Stimulated activated CD4-positive, alpha-beta T cell treated with anti-CD3 and anti-CD28 coated beads, TNF-alpha, amount 100 ng/mL, for 1 hour (primary cell): ENCODE measurements at places on chromosomes 4 and X.
A peak's percentile ranks its signal among the peaks of the same experiment; 100 is the strongest.

GRCh38 chr4:34679228-34679627 is 1565.1 kb downstream of the ARAP2 start:
- no peak for DNase-seq

DNA sequence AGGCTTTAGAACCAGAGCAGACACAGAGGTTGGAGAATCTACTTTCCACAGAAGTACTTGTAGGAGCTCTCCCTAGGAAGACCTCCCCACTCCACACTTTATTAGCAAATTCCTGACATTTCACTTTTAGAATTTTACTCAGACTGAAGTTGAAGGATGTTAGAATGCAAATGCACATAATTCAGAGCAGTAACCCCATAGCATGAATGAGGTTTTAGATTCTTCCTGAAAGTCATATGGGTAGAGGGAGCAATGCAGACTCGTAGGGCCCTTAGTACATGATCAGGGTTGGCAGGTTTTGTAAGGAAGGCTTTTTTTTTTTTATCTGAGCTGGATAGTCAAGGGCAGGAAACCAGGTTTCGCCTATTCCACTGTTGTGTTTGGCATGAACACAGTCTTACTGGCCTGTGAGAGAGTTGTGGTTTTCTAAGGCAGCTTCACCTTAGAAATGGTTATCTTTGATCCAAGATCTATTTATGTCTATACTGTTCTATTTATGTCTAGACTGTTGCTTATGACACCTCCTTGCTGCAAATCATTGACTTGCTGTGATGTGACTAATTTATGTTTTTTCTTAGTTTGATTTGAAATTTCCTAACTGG is 48.9 kb downstream of the SPATA18 start:
- DNase-seq = no peak

DNA sequence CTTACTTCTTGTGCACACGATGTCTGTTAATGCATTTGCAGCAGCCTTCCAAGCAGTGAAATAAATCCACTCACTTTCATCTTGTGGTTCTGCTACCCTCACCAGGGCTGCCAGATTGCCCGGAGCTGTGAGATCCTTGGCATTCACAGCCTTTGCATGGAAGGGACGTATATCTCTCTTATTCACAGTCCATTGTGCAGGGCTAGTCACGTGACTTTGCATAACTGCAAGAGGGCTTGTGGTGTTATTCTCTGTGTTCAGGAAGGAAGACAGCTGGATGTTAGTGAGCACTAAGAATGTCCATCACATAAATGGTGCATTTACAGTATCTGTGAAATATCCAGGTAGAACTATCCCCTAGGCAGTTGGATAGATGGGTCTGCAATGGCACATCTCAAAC is 96.5 kb upstream of the BEND4 start:
- no peak for DNase-seq

GRCh38 chr4:164579270-164579942 is 174.5 kb upstream of the SMIM31 start:
- no peak for DNase-seq

- DNase-seq = no peak
These were observed 153.4 kb downstream of the BMPR1B start for GRCh38 chr4:94911106-94911505.

DNA sequence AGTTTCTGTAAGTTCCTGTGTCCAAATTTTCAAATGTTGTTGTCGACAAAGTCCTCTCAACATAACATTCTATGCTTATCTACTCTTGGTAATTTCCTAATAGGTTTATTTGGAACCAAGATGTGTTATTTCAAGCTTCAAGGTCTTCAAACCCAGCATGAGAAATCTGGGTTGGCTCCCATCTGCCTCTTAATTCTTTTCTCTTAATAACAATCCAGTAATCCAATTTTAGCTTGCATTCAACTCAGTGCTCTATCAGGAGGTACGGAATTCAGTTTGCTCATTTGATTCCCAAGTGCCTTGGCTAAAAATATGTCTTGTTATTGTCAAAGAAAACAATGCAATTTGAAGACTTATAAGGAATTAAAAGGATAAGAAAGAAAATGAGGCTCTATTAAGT is 235.5 kb upstream of the MID1 start:
- no peak for DNase-seq

- DNase-seq = no peak
These were observed 264.6 kb downstream of the SPRY1 start for GRCh38 chr4:123661080-123661737.

- no peak for DNase-seq
These were observed 80.7 kb downstream of the SYNPO2 start for GRCh38 chr4:118969359-118969758.

DNA sequence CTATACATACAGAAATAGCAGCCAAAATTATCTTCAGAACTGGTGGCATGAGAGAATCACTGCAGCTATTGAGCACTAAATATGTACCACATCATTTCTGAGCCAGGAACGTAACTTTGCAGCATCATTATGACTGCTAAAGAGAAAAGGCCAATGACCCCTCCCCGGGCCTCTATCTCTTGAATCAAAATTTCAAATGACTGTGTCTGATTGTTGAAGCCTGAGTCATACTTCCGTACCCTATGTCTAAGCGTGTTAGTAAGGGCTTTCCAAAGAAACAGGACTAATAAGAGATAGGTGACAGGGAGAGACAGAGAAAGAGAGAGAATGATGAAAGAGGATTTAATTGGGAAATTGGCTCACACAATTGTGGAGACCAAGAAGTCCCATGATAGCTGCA is 445.5 kb upstream of the SPANXN1 start:
- DNase-seq = no peak

GRCh38 chr4:123676890-123677229 is 280.3 kb downstream of the SPRY1 start:
- no peak for DNase-seq

DNA sequence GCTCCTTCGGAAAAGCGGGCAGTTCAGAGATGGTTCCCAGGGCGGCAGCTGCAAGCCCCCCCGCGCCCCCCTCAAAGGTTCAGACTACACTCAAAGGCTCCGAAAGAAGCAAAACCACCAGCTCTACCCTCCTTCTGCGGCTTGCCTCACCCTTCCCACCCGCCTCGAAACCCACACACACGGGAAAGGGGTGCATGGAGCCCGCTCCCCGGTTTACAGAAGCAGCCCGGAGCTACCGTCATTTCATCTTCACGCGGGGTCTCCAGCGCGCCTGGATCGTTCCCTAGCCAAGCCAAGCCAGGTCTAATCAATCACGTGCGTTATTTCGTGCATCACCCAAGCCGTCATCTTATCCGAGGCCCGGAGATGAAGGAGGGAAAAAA is 1.2 kb downstream of the NLGN4X start:
- DNase-seq = no peak

DNA sequence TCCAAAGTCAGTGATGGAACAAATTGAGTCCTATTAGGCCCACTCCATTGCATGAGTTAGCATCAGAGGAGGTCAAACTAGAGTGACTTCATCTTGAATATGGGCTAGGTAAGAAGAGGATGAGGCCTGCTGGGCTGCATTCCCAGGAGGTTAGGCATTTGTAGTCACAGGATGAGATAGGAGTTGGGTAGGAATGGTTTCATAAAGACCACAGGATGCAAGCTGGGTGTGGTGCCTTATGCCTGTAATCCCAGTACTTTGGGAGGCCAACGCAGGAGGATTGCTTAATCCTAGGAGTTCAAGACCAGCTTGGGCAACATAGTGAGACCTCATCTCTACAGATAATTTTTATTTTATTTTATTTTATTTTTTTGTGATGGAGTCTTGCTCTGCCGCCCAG is 26.8 kb downstream of the PDGFRA start:
- no peak for DNase-seq

GRCh38 chr4:6972911-6973310 is 63.3 kb downstream of the TBC1D14 start:
- DNase-seq = no peak

GRCh38 chrX:38149016-38149415 is 71.7 kb downstream of the SRPX start:
- DNase-seq = no peak

- no peak for DNase-seq
These were observed 110.6 kb downstream of the REPS2 start for GRCh38 chrX:17056868-17057608.

- DNase-seq = no peak
These were observed 190.0 kb upstream of the EMCN start for GRCh38 chr4:100707786-100708185.

- no peak for DNase-seq
These were observed 2.3 kb downstream of the NWD2 start for GRCh38 chr4:37246891-37247290.

GRCh38 chr4:152165146-152165545 is 370.7 kb downstream of the FBXW7 start:
- DNase-seq = no peak

GRCh38 chr4:148540622-148541326 is 98.6 kb upstream of the NR3C2 start:
- no peak for DNase-seq

GRCh38 chrX:109372291-109372690 is 109.6 kb downstream of the GUCY2F start:
- no peak for DNase-seq

DNA sequence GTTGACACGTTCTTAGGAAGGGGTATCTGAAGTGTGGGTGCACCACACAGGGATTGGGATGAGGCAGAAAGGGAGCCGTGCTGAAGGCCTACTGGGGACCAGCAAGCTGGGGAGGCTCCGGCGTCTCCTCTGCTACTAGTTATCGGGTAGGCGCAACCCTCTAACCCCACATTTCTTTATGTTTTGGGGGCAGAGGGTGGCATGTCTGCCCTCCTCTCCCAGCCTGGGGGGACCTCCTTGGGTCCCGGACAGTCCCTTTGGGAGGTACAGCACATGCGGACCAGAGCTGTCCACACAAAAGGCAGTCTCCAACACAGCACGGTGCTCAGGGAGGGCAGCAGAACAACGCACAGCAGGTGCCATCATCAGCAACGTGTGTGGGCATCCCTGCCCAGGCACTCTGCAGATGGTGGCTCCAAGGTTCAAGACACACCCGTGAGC is 33.2 kb downstream of the WDR1 start:
- no peak for DNase-seq

DNA sequence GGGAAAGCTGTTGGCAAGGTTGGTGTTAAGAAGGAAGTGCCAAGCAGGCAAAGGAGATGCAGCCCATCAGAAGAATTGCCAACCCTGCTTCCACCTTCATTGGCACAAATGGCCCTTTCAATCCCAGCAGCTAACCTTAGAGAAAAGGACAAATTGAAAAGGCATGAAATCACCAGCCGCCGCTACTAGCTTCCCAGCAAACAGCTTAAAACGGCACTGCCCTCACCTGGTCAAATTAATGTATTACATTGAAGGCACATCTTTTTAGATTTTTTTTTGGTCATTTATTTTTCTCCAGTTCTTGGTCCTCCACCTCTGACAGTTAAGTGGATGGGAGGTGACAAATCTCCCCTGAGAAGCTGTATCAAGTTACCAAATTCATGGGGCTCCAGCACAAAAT is 51.0 kb upstream of the NHSL2 start:
- DNase-seq = no peak

DNA sequence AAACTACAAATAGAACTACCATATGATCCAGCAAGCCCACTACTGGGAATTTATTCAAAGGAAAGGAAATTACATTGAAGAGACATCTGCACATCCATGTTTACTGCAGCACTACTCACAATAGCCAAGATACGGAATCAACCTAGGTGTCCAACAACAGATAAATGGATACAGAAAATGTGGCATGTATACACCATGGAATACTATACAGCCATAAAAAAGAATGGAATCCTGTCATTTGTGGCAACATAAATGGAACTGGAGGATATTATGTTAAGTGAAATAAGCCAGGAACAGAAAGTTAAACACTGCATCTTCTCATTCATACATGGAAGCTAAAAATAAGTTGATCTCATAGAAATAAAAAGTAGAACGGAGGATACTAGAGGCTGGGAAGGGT is 58.1 kb downstream of the RPS3A start:
- no peak for DNase-seq

GRCh38 chr4:110287130-110287529 is 88.7 kb upstream of the ELOVL6 start:
- no peak for DNase-seq

GRCh38 chr4:87758270-87758669 is 41.1 kb upstream of the IBSP start:
- no peak for DNase-seq

- DNase-seq = peak; percentile 15
These were observed 149.9 kb downstream of the AMMECR1 start for GRCh38 chrX:110167952-110168451.

DNA sequence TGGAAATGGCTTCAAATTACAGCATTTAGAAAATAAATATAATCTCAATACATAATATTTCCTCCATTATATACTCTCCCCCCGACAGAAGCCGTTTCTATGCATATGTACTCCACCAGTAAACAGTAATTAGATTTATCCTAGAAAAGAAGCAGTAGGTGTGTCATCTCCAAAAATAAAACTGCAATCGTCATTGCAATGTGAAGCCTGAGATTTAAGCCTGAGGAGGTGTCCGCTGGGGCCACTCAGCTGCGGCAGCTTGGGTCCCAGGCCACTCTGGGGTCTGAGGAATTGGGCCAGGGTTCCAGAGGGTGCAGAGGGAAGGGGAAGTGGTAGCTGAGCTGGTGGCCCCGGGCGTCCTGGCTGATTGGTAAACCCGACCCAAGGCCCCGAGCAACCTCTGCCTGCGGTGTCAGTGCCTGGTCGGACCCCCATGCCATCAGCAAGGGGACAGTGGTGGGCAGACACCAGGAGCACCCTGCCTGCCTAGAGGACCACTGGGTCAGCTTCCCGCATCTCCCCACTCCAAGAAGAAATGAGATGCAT is 7.8 kb upstream of the MXD4 start:
- DNase-seq = no peak

DNA sequence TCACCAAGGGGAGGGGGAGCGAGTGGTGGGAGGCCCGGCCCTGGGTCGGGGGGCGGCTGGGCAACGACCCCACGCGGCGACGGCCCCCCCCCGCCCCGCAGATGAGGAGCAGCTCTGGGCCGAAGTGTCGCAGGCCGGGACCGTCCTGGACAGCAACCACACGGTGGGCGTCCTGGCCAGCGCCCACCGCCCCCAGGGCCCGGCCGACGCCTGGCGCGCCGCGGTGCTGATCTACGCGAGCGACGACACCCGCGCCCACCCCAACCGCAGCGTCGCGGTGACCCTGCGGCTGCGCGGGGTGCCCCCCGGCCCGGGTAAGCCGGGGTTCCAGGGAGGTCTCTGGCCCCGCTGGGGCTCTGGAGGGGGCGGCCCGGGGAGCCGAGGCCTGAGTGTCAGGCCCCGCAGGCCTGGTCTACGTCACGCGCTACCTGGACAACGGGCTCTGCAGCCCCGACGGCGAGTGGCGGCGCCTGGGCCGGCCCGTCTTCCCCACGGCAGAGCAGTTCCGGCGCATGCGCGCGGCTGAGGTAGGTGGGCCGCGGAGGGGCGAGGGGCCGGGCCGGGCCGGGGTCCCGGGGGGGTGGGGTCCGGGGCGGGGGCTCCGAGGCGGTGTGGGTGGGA is 8.7 kb upstream of the FGFRL1 start:
- no peak for DNase-seq

DNA sequence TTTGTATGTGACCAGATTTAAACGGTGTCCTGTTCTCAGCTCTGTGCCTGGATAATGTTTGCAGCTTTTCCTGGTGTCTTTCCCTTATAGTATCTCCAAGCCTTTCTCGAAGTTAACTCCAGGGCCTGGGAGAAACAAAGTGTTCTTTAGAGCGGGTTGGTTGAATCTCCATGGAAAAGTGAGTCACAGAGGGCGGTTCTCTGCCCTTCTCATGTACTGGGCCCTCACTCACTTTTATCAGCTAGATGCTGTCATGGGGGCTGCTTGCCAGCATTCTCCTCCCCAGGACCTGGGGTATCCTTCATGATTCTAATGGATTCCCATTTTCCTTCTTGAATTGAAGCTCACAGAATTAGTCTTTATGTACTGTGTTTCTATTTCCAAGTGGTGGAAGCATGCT is 46.1 kb upstream of the MAGEC2 start:
- no peak for DNase-seq
